Hypothalamus (tissue), 51 donors: ENCODE measurements at places on chromosomes 3 and 15.
A peak's percentile ranks its signal among the peaks of the same experiment; 100 is the strongest.

GRCh38 chr3:88057630-88058305 is 1.0 kb downstream of the CGGBP1 start:
- no peak for DNase-seq

DNA sequence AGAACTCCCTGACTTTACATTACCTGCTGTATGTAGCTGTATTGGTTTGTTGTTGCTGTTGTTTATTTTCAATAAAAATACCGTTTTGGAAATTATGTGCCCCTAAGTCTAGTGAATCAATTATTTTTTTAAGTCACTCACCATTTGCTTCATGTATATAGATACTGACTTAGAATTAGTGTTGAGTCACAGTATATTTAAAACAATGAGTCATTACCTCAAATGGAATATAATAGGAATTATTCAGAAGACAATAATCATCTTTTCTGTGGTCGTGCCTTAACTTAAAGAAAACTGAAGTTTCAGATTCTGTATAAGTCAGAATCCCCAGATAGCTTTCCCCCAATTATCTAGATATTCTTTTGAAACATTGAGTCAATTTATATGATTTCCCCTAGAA is 21.0 kb upstream of the ALDH1A2 start:
- no peak for DNase-seq

- DNase-seq, result no peak
These were observed 24.1 kb downstream of the TRAK1 start for GRCh38 chr3:42115215-42115614.

GRCh38 chr15:68317281-68318007 is 39.9 kb downstream of the FEM1B start:
- no peak for DNase-seq

DNA sequence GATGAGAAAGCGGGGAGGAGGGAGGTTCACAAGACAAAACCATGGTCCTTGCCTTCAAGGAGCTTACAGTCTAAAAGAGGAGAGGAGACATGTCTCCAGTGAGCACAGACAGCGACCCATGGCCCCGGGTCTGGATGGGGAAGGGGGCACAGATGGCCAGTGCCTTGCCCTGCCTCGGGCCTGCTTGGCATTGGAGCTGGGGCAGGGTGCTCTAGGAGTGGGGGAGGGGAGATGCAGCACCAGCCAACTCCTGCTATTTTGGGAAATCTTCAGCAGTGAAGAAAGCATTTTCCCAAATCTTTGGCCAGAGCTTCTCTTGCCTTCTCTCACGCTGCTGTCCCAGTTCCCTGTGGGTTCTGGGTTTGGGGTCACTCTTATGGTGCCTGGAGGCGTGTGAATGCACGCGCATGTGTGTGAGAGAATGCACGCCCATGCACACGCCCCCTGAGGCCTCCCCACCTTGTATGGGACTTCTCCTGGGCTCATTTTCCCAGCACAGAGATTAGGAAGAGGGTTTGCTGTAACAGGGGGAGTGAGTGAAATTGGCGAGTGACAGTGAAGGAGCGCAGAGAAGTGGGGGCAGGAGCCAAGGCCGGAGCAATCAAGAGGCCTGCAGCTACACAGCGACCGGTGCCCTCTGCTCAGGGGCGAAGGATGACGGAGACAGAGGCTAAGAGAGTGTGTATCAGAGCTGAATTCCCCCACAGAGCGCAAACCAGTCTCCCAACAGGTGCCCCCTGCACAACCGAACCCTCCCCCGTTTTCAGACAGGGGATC is 71.5 kb downstream of the SEMA5B start:
- DNase-seq, result no peak

DNA sequence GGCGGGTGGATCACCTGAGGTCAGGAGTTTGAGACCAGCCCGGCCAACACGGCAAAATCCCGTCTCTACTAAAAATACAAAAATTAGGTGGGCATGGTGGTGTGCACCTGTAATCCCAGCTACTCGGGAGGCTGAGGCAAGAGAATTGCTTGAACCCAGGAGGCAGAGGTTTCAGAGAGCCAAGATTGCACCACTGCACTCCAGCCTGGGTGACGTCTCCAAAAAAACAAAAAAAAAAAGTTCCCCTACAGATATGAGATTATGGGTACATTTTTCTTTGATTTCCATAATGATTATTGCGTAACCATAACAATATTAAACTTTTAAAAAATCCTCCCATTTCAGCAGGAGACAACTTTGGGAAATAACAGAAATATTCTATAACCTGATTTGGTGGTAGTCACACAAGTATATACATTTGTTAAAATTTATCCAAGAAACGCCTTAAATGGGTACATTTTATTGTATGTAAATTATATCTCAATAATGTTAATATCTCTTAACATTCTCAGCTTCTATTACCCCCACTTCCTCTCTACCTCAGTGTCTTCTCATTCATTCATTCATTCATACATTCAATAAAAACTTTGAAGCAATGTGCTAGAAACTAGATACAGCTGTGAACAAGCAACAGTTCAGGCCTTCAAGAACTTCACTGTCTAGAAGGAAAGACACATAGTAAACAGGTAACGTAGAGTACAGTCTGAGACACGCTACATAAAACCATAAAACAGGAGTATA is 6.6 kb downstream of the UBR1 start:
- DNase-seq, result no peak

GRCh38 chr15:81893182-81893835 is 152.5 kb downstream of the MEX3B start:
- no peak for DNase-seq

DNA sequence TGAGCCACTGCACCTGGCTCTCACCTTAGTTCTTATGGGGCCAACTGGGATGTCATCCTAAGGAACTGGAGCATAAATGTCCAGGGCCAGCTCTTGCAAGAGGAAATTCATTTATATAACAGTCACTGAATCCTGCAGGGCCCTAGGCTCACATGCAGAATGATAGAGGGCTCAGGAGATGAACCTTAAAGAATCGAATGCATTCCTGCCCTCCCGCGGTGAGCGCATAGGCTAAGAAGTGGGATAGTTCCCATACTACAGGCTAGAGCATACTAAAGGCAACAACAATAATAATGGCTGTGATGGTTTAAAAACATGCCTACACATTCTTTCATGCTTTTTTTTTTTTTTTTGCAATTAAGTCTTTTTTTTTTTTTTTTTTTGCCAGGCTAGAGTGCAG is 17.1 kb upstream of the CSRNP1 start:
- no peak for DNase-seq

- DNase-seq, result no peak
These were observed 7.4 kb downstream of the TRANK1 start for GRCh38 chr3:36937492-36937891.

DNA sequence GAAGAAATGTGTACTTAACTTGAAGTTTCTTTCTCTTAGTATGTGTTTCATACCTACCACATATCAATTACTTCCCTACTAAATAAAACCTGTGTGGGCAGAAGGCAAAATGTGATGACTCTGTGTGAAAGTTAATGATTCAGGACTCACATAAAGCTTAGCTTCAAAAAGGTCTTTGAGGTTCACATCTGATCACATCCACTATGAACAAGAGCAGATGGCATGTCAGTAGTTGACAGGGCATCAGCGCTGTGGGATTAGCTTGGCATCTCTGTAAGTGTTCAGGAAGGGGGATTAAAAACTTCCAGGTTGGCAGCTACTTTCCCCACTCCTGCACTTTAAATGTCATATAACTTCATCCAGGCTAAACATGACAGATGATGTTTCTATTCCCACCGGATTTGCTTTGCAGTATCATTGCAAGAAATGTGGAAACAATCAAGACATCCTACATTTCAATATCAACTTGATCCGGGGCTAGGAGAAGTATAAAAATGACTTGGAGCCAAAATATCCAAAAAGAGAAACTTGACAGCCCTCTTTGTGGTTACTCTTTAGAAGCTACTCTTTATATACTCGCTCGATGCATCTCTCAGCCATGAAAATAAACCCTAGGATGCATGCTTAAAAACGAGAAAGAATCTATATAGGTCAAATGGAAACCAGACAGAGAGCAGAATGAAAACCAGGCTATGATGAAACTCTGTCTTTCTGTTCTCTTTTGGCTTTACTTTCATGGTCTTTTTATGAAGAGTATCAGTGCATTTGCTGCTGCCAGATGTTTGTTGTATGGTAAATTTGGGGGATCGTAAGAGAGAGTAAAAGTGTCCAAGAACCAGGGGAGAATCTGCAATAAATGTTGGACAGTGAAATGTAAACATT is 273.1 kb upstream of the ALCAM start:
- DNase-seq, result no peak

DNA sequence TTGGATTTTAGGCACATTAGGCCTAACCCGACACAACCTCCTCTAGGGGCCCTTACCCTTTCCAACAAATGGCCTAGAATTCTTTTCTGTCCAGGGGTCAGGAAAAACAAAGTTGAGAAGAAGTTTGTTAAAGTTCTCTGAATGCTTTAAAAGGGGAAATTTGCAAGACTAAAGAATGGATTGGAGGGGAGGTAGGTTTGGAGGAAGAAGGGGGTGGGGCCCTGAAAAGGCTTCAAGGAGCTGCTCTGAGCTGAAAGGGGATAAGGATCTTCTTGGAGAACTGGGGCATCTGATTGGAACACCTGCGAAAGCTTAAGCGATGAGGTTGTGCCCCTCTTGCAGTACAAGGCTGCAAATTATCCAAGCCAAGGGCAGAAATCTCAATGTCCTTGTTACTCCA is 3.9 kb upstream of the SENP2 start:
- DNase-seq, result no peak

DNA sequence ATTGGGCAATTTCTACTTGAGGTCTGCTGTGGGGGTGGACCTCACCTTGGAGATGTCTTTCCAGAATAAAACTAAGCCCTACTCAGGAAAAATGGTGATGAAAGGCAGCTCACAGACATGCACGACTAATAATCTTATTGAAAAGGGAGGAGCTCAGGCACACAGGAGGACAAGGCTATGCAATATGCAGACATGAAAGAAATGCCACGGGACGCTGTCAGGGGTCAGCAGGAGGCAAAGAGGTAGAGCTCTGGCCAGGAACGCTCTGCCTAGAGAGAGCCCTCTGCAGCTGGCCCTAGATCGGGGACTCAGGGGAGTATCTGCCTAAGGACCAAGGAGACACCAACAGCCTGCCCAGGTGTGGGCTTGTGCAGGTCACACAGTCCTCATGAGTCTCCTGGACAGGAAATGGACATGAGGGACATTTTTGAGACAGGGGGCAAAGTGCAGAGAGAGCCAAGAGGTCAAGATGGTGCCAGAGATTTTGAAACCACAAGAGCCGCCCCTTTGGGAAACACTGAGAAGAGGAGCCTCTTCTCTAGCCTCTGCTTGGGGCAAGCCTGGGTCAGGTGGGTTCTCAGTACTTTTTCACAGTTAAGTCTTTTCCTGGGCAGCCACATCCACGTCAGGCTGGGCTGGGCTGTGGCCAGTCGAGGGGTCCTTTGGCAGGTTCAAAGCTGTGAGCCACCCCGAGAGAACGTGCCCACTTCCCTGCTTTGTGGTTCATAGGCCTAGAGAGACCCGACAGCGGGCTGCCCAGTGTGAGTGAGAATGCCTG is 23.2 kb downstream of the EAF1 start:
- no peak for DNase-seq

DNA sequence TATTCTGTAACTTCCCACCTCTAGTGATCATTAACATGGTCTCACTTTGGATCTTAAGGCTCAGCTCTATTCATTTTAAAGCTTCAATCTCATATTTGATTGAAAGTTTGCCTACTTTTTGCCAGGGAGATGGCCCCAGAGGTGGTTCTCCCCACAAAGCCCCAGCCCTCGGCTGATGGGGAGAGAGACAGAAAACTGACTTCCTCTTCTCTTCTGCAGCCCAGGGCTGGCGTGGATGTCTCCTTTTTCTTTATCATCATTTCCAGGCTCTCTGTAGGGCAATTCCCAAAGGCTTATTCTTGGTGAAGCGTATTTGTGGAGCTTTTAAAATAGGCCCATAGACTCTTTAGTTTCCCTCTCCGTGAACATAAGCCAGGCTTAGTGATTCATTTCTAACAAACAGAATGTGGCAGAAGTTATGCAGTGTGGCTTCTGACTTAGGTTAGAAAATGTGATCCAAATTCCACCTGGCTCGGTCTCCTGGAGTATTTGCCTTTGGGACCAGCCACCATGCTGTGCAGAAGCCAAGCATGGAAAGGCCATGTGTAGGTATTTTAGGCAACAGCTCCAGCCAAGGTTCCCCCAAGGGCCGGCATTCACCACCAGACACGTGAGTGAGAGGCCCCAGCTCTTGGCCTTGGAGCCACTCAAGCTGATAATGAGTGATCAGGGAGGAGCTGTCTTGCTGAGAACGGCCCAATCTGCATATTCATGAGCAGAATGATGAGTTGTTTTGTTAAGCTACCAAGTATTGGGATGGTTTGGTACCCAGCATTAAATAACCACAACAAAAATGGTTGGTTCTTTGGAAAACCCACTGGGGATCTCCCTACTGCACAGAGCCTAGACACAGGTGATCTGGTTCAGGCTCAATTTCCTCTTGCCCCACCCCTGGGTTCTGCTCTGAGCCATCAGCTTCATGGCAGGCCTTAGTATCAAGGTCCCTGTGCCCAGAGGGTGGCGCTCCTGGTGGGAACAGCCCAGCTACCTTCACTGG is 353.2 kb upstream of the PROK2 start:
- no peak for DNase-seq

GRCh38 chr15:49101536-49101935 is 53.9 kb downstream of the COPS2 start:
- no peak for DNase-seq

GRCh38 chr3:41265011-41265545 is 65.8 kb downstream of the CTNNB1 start:
- no peak for DNase-seq

DNA sequence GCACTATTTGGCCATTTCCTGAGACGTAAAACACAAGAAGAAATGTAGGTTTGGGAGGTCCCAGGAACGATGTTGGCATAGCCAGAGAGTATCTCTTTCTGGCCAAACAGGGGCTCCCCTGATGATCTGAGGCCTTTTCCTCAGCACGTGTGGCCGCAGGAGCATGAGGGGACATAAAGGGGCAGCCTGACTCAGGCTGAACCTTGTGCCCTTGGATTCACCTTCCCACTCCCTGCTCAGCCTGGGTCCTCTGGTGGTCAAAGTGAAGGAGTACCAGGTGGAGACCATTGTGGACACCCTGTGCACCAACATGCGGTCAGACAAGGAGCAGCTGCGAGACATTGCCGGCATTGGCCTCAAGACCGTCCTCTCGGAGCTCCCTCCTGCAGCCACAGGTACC is 10.6 kb downstream of the CAND2 start:
- DNase-seq, result no peak

DNA sequence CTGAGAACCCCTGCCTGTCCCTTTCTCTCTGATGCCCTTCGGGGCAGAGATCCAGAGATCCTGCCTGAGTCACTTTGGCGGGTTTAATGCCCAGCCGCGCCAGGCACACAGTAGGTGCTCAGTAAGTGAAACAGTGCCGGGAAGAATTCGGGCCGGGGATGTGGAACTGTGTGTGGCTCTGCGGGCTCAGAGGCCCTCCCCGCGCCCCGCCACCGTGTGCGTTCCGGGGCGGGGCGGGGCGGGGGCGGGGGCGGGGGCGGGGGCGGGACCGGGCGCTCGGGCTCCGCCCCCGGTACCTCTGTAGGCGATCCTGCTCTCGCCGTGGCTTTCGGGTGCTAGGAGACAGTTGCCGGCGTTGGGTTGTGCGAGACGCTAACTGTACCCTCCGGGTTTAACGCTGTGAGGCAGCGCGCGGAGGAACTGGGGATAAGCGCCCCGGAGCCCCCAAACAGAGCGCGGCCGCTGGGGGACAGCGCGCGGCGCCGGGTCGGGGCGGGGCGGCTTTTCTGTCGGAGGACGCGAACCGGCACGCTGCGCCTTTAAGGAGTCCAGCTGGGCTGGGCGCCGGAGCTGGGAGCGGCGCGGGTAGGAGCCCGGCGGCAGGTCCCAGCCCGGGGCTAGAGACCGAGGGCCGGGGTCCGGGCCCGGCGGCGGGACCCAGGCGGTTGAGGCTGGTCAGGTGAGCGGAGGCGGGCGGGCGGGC is at the start of gene ABHD6:
TSS of gene ABHD6 (plus strand) at position 555 of the 703 bp plus-strand sequence. CDS start 18,795 bp downstream, outside the sequence.
- DNase-seq, result peak; percentile 78

GRCh38 chr3:124246376-124246775 is 254.5 kb upstream of the ROPN1 start:
- no peak for DNase-seq
